ENCODE measurements at places on chromosomes 4 and X.

- peaks cover 47% of the 10 kb centered on the region for H3K4me1 ChIP-seq
- H3K27me3 ChIP-seq: no peaks in the 10 kb centered on the region
- peaks cover 34% of the 10 kb centered on the region for H3K36me3 ChIP-seq
These were observed 14.5 kb downstream of the TMEM131L start for GRCh38 chr4:153480704-153481103.

- H3K27ac ChIP-seq: no peak overlapping the region
- no peak for DNase-seq
- no peaks in the 10 kb centered on the region for H3K4me1 ChIP-seq
- no peak overlapping the region for H3K4me3 ChIP-seq
- H3K27me3 ChIP-seq: peaks cover 5% of the 10 kb centered on the region
These were observed 19.2 kb upstream of the SPCS3 start for GRCh38 chr4:176300565-176300964.

DNA sequence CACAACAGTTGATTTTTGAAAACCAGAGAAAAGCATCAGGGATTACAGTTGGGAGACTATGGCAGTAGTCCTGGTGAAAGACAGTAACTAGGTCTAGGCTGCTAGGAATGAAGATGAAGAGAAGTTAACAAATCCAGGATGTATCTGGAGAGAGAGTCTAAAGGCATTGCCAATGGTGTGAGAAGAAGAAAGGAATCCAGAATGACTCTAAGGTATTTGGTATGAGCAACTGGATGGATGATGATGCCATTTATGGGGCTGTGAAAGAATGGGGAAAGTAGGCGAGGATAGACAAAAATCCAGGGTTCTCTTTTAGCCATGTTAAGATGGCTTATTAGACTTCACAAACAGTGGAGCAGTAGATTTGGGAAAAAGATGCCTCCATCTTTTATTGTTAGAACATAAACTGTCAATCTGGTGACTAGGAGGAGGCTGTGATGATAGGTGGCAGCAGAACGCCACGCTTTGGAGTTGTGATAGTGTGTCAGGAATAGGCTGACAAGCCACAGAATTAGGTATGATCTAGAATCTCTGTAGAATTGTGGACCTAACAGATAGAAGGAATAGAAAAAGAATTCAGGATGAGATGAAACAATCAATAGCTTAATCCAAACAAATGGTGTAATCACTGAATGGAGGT is 27.3 kb upstream of the JADE1 start:
- H3K36me3 ChIP-seq: no peaks in the 10 kb centered on the region
- H3K4me1 ChIP-seq: no peaks in the 10 kb centered on the region
- peak; percentile 79 for DNase-seq
- H3K27ac ChIP-seq: no peak overlapping the region

DNA sequence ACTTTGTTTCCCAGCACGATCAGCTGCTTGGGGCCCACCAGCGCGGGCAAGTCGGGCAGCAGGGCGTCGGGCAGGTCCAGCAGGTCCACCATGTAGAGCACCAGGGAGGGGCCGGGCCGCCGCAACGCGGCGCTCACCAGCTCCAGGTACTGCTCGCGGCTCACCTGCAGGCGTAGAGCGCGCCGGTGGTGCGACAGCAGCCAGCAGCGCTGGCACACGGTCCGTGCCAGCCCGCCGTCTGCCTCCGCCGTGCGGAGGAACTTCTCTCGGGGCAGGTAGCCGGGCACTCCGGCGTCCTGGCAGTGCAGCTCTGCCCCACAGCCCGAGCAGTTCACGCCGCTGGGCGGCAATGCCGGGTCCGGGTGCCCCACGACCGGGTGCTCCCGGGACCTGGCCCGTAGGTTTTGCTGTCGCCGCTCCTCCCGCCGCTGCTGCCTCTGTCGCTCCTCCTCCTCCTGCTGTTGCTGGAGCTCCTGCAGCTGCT is 527 bp downstream of the NOA1 start:
- peaks cover 65% of the 10 kb centered on the region for H3K36me3 ChIP-seq
- peaks cover 50% of the 10 kb centered on the region for H3K4me1 ChIP-seq
- H3K4me3 ChIP-seq: peak overlapping the region; percentile 98
- DNase-seq: peak; percentile 85
- H3K27me3 ChIP-seq: peaks cover 2% of the 10 kb centered on the region

DNA sequence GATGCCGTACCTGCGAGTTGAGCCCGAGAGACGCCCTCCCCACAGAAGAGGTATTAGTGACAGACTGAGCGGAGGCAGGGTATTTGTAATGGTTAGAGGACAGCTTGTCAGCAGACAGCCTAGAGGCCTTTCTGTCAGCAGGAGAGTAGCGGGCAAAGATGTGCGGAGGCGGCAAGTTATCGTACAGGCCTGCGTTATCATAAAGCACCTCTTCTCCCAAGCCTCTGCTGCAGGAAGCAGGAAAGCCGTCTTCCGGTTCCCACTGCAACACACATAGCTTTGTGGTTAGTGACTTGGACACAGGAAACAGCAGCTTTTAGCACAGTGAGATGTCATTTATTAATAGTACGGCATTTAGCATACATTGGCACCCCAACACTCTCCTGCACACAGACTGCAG is 158.3 kb downstream of the AFAP1 start:
- no peaks in the 10 kb centered on the region for H3K27me3 ChIP-seq
- DNase-seq: no peak
- peak overlapping the region; percentile 52 for H3K4me3 ChIP-seq
- peak overlapping the region; percentile 85 for H3K27ac ChIP-seq

DNA sequence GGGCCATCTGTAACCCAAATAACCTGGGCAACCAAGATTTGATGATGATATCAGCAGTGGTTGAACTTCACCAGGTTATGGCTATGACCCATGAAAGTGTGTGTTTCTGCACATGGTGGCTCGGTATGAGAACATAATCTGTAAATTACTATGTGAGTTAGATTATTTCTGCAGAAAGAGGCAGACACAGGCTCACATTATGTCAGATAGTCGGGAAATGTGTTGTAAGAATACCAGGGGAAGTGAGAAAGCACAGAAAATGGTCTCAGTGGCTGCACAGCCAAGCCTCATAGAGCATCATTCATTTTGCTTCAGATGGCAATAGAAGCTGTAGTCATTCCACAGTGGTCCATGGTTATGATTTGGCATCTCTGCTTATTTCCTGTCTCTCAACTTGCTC is 63.0 kb upstream of the RBPJ start:
- H3K4me1 ChIP-seq: peaks cover 2% of the 10 kb centered on the region
- DNase-seq: no peak
- H3K36me3 ChIP-seq: no peaks in the 10 kb centered on the region
- no peak overlapping the region for H3K4me3 ChIP-seq

DNA sequence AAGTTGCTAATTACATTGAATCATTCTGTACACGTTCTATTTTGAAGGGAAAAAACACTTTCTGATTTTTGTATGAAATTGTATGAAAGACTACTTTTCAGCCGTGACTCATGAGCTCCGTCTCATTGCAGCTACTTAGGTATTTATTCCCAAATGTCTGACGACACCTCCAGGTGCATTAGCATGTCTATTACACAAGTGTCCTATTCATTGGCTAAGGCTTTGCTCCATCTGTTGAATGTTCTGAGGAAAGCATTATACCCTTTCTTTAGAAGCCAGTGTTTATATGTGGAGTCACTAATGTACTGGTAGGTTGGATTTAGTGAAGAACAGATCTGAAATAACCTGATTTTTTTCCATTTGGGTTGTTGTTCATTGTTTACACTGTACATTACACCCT is 51.8 kb downstream of the MAP7D3 start:
- no peak overlapping the region for H3K4me3 ChIP-seq
- H3K27me3 ChIP-seq: no peaks in the 10 kb centered on the region
- DNase-seq: no peak
- H3K36me3 ChIP-seq: no peaks in the 10 kb centered on the region

- no peaks in the 10 kb centered on the region for H3K27me3 ChIP-seq
- H3K36me3 ChIP-seq: peaks cover 6% of the 10 kb centered on the region
- peaks cover 45% of the 10 kb centered on the region for H3K4me1 ChIP-seq
- H3K4me3 ChIP-seq: peak overlapping the region; percentile 53
These were observed 28.4 kb upstream of the TNIP3 start for GRCh38 chr4:121192480-121192879.

DNA sequence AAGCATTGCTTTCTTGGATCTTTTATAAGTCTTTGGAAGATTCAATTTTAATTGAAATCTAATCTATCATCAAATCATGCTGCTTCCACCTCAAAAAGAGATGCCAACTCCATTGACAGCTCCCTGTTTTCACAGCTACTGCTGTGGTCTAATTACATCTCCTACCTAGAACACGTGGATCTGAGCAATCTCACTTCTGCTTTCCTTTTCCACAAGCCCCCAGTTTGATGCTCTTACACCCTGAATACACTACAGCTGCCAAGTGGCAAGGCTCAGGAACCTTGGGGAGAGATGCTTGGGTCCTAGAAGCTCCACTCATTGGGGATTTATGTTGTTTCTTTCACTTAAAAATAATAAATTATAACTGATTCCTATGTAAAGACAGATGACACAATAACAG is 172.0 kb downstream of the CFAP299 start:
- H3K4me3 ChIP-seq: no peak overlapping the region
- no peaks in the 10 kb centered on the region for H3K27me3 ChIP-seq
- DNase-seq: peak; percentile 24
- no peaks in the 10 kb centered on the region for H3K4me1 ChIP-seq

GRCh38 chr4:67456577-67457196 is 88.6 kb downstream of the CENPC start:
- peaks cover 43% of the 10 kb centered on the region for H3K36me3 ChIP-seq
- peaks cover 9% of the 10 kb centered on the region for H3K4me1 ChIP-seq
- no peak for DNase-seq
- no peak overlapping the region for H3K27ac ChIP-seq
- H3K27me3 ChIP-seq: no peaks in the 10 kb centered on the region
- H3K4me3 ChIP-seq: no peak overlapping the region

GRCh38 chr4:19366916-19367315 is 884.8 kb upstream of the SLIT2 start:
- DNase-seq: no peak
- H3K36me3 ChIP-seq: no peaks in the 10 kb centered on the region
- H3K27me3 ChIP-seq: no peaks in the 10 kb centered on the region

DNA sequence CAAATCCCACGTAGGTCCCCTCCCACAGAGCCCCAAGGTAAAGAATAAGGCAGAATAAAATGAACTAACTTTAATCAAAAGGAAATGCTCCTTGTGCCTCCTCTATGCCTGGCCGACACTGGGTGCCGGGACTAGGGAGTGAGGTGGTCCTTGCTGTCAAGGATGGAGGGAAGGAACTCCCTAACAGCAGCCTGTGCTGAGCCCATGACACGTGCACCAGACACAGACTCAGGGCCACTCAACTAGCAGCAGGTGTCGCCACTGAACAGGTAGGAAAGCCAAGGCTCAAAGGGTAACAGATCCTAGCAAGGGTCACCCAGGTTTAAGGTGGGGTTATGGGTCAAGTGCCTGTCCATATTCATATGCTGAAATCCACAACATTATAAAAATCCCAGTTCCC is 29.2 kb downstream of the MSX1 start:
- H3K4me1 ChIP-seq: no peaks in the 10 kb centered on the region
- H3K4me3 ChIP-seq: no peak overlapping the region
- no peaks in the 10 kb centered on the region for H3K27me3 ChIP-seq

DNA sequence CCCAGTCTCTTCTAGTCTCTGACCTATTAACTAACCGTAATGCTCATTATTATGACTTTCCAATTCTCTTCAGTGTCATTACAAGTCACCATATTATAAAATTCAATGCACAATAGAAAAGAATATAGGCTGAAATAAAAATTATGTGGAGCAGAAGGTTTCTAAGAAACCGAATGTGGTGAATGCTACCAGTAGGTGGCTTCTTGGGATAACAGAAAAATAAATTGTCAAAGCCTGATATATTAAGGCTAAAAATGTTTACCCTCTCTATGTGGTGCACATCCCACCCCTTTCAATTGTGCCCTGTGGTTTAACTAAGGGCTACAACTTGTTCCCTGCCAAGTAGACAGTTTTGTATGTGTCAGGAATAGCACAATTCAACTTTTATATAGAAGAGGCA is 624.6 kb upstream of the TECRL start:
- H3K27me3 ChIP-seq: no peaks in the 10 kb centered on the region
- no peak overlapping the region for H3K4me3 ChIP-seq
- no peaks in the 10 kb centered on the region for H3K4me1 ChIP-seq
- no peak overlapping the region for H3K27ac ChIP-seq

- H3K27ac ChIP-seq: peak overlapping the region; percentile 28
- H3K36me3 ChIP-seq: peaks cover 2% of the 10 kb centered on the region
These were observed 140.5 kb downstream of the CHRNA9 start for GRCh38 chr4:40475609-40476008.

- peaks cover 3% of the 10 kb centered on the region for H3K27me3 ChIP-seq
- no peaks in the 10 kb centered on the region for H3K36me3 ChIP-seq
- H3K27ac ChIP-seq: no peak overlapping the region
- H3K4me3 ChIP-seq: no peak overlapping the region
These were observed 241.9 kb upstream of the SFRP2 start for GRCh38 chr4:154030746-154031145.

GRCh38 chr4:108030332-108030731 is 40.6 kb downstream of the HADH start:
- DNase-seq: peak; percentile 93
- H3K36me3 ChIP-seq: peaks cover 53% of the 10 kb centered on the region
- H3K4me3 ChIP-seq: peak overlapping the region; percentile 71
- peak overlapping the region; percentile 91 for H3K27ac ChIP-seq

- no peak for DNase-seq
- H3K4me3 ChIP-seq: no peak overlapping the region
- no peaks in the 10 kb centered on the region for H3K36me3 ChIP-seq
- no peak overlapping the region for H3K27ac ChIP-seq
- H3K27me3 ChIP-seq: no peaks in the 10 kb centered on the region
These were observed 586.1 kb downstream of the ADGRL3 start for GRCh38 chr4:61786211-61786610.
